Activated CD4-positive, alpha-beta T cell treated with anti-CD3 and anti-CD28 coated beads for 4 hours (primary cell): ENCODE measurements at places on chromosomes 1 and 21.
A peak's percentile ranks its signal among the peaks of the same experiment; 100 is the strongest.

DNA sequence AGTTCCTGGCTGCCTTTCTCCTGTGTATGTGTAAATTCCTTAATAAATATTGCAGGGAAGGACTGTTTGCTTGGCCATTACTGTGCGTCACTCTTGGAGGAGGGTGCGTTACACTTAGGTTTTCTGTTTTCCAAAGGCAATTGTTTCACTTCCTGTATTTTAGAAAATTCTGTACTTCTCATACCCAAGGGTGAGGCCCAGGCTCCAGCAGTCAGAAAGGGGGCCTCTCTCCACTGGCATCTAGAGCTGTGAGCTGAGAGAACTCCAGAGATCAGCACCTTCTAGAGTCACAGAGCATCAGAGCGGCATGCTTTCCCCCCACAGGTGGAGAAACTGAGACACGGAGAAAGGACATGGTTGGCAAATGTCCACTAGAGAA is 27.0 kb upstream of the ZFP69B start:
- DNase-seq: no peak

GRCh38 chr1:175162955-175163354 is 29.6 kb downstream of the KIAA0040 start:
- DNase-seq: no peak

- no peak for DNase-seq
Measured at GRCh38 chr1:18668750-18669404, 38.2 kb downstream of the PAX7 start.

DNA sequence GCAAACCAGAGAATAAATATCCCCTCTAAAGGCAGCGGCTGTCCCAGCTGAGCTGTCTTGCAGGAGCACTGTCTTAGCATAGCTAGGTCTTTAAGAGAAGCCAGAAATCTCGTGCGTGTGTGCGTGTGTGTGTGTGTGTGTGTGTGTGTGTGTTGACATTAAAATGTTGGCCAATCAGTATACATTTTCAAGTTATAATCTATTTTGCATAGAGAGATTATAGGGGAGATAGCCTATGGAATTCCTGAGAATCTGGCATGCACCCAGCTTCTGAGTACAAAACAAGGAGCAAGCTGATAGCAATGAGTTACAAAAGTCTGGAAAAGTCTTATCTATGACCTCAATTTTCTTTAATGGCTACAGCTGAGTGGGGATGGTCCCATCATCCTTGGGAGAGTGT is 17.7 kb downstream of the METTL13 start:
- no peak for DNase-seq

DNA sequence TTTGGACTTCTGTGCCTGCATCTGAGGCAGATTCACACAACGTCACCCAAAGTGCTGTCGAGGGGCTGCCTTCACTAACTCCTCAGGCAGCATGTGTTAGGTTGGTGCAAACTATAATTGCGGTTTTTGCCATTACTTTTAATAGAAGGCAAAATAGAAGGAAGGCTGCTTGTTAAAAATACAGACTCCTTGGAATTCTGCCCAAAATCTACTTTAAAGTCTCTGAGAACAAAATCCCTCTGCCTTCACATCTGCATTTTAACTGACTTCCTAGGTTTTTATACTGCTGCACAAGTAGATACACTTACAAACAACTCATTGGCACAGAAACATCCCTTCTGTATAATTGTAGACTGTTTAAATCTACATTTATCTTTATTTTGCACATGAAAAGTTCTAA is 41.3 kb upstream of the SLC19A2 start:
- DNase-seq: no peak

DNA sequence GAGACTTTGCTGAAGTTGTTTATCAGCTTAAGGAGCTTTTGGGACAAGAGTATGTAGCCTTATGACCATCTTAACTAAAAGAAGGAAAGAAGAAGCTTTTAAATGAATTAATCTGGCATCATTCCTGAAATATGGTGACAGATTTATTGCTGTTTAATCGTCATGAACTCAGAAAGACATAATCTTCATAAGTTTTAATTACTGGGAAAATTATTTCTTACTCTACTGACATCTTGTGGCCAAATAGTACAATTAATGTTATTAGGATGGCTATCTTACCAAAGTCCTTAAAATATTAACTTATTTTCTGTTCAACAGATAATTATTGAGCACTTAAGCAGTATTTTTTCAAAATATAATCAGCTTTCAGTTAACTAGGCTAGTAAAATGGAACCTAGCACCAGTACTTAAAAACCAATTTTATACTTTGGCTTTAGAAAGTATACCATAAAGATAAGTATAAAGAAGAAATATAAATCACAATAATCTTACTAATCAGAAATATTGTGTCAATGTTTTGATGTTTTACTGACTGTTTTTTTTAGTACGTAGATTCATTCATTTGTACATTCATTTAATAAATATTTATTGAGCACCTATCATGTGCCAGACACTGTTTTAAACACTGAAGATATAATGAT is 34.7 kb upstream of the GPR25 start:
- no peak for DNase-seq

DNA sequence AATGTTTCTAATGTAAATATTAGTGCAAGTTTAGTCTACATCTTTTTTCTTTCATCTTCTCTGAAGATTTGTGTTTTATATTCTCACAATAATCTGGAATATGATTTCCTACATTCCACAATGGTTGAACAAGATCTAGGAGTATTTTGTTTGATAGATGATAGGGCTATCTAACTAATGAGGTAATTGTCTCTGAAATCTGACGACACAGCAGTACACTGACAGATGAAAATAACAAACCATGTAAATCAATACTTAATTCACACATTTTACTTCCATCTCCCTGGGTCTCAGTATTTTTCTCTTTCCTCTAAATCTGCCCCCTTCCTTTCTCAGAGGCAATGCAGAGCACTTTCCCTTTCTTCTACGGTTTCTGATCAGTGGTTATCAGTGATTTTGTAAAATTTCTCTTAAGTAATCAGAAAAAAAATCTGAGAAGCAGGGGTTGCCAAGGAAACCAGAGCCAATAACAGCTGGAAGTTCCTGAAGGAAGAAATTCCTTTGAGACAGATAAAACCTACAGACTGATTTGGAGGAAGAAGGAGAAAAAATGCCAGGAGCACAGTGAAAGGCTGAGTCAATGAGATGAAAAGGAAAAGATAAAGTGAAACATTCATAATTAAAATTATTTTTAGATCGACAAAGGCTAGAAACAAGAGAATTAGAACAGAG is 7.3 kb upstream of the ANKRD13C start:
- no peak for DNase-seq

DNA sequence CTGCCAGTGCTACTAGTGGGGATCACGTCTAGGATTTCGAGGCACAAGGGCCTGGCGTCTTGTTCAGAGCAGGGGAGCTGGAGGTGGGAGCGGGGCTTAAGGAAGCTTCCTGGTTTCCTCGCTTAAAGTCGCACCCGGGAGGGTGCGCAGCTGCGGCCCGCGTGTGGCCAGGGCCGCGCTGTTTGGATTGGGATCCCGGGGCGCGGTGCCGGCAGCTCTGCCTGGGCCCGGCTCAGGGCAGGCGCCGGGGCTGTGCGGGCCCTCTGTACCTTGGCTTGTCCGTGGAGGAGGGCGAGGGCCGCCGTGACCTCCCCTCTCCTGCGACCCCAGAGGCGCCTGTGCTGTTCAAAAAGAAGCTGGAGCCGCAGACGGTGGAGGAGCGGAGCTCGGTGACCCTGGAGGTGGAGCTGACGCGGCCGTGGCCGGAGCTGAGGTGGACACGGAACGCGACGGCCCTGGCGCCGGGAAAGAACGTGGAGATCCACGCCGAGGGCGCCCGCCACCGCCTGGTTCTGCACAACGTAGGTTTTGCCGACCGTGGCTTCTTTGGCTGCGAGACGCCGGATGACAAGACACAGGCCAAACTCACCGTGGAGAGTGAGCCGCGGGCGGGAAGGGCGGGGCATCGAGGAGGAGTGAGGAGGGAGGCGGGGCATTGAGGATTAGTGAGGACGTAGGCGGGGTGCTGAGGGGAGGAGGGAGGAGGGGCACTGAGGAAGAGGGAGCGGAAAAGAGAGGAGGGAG is 67.8 kb downstream of the OBSCN start:
- peak; percentile 94 for DNase-seq

- no peak for DNase-seq
Measured at GRCh38 chr1:32928715-32929114, 27.5 kb upstream of the TMEM54 start.

DNA sequence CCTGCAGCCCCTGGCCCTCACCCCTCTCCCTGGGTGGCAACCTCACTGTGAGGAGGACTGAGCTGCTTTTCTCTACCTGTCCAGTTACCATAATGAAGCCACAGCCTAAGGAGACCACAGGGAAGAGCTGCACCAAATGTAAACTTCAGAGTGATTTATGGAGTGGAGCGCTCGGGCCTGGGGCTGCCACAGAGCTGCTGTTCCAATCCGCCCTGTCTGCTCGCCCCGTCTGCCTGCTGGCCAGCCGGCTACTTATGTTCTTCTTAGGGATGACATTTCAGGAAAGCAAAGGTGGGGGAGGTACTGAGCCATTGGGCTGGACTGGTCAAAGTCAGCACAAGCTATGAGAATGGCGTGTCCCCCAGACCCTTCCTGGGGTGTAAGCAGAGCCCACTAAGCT is 17.9 kb downstream of the SYT6 start:
- no peak for DNase-seq

DNA sequence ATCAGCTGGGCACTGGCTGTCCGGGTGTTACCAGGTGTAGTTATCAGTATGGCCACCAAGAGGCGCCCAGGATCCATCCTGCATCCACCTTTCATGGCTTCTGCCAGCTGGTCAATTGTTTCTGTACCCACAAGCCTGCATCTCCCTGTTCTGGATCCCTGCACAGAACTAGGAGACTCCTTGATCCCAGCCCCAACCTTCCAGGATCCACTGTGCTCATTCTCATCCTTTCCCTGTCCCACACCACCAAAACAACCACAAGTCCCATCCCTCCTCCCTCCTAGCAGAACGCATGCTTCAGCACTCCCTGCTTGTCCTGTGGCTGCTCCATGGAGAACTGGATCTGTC is 27.2 kb upstream of the FOXE3 start:
- DNase-seq: peak; percentile 15

DNA sequence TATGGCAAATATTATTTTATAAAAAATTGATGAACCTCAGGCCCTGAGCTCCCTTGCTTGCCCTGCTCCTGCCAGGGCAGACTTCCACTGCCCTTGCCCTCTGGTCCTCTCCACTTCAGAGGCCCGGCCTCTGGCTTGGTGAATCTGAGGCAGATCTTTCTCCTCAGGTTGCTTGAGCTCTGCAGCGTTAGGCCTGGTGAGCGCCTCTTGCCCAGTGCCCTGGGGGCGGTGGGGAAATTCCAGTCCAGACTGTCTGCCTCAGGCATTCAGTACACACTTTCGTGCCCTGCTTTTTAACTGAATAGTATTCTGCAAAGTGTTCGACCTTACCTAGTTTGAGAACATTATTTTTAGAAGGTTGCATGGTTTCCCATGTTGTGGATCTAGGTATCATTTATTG is 98.2 kb downstream of the PCBP3 start:
- no peak for DNase-seq

GRCh38 chr1:200073286-200073637 is 45.8 kb downstream of the NR5A2 start:
- DNase-seq: no peak

DNA sequence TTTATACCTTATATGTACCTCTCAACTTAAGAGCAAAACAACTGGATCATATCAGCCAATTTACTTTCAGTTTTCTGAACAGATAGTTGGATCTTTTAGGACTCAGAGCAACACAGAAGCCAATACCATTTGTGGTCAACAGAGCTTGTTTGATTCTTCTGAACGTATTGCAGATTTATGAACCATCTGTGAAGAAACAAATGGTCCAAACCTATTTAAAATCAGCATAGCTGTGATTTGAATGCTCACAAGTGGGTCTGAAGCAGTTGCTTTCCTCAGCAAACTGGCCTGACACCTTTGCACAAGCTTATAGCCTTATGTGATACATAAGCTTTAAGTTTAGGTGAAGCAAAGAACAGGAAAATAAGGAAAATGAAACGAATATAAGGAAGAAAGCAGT is 147.6 kb downstream of the LRRIQ3 start:
- DNase-seq: no peak

DNA sequence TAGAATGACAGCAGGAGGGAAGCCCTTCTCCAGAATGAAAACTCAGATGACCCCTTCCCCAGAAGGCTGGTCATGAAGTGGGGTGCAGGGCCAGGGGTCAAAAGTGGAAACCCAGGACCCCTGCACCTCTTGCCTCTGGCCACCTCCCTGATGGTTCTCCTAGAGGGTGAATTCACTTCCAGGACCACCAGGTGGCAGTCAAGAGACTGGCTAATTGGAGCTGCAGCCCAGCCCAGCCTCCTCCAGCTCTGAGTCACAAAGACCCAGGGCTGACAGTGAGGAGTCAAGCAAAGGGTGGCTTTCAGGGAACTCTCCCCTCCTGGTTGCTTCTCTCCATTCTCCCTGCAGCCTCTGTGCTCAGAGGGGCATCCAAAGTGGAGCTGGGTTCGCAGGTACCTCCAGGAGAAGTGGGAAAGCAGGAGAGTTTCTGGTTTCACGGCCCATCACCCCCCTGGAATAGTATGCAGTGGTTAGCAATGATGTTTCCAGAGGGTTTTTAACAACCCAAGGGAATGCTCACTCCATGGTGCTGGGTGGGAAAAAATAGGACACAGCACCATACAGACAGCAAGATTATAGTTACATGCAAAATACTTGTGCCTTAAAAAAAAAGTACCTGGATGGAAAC is 6.1 kb upstream of the EPHB2 start:
- DNase-seq: peak; percentile 79

DNA sequence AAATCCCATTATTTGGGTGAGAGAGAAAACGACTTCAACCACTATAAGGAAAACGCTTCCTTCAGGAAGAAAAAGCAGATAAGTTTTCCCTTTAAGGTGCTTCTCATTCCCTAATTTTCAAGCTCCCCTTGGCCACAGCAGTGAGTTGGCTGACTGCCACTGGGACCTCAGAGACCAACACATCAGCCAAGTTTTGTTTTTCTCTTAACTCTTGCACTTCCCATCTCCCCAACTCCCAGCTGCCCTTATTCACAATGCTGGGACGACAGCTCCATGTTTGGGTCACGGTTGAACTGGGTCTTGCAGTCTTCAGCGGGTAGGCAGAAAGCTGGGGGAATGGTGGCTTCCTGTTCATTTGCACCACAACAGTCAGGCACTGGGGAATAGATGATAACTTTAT is 18.9 kb downstream of the SGIP1 start:
- DNase-seq: no peak

DNA sequence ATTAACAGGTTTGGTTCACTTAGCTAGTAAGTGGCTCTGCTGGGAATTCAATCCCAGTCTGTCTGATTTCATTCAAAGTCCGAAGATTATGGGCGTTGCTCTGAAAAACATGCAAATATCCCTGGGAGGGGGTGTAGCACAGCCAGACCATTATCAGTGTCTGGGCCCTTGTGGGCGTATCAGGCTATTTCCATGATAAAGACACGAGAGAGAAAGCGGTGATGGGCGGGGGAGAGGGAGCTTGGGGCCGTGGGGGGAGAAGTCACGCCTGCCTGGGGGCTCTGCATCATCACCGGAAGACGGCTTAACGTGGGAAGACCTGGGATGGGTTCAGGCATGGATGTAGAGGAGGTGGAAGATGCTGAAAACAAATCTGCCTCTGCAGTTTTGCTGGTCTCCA is 25.8 kb downstream of the IL6R start:
- DNase-seq: no peak

DNA sequence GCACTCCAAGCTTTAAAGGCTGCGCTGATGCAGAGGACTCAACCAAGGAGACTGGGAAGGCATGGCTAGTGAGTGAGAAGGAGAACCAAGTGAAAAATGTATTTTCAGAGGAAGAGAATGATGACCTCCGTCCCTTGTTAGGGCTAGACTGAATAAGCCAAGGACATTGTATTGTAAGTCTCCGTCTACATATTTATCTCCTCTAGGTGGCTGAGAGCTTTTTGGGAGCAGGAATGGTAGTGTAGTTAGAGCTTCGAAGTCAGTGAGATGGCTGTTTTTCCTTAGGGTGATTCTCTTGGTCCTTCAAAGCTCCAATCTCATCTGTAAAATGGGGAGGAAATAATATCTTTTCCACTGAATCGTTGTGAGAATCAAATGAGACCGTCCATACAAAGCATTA is 37.6 kb downstream of the ZBTB40 start:
- no peak for DNase-seq
